Hematopoietic multipotent progenitor cell (in vitro differentiated cells): ENCODE measurements at places on chromosomes 7 and 10. TPM values are rescaled to one million over a fixed set of nuclear protein-coding genes. Genes with fewer than 3 reads are reported as not detected.

The ZNRF2 gene
- total RNA-seq, result 12.7 TPM

The PRKAR2B gene
- 13.5 TPM for total RNA-seq

The SPDYE9 gene
- not detected for total RNA-seq

The SHH gene
- total RNA-seq, result under 0.01 TPM

The C10orf71 gene
- total RNA-seq, result not detected
